Placental epithelial cell (primary cell): ENCODE measurements at places on chromosomes 13 and 19. TPM values are rescaled to one million over a fixed set of nuclear protein-coding genes. Genes with fewer than 3 reads are reported as not detected.

The ZNF714 gene
- total RNA-seq: 11.8 and 24.1 TPM in 2 replicates

The RGCC gene
- 237 and 459 TPM in 2 replicates for total RNA-seq

The IL17D gene
- total RNA-seq: under 0.01 TPM in 1 of 2 replicates, not detected in the other

The KLK6 gene
- total RNA-seq: 0.39 and 1.6 TPM in 2 replicates

The PGLYRP1 gene
- total RNA-seq: not detected in 2 replicates

The RNF113B gene
- total RNA-seq: not detected in 2 replicates

The CYP2S1 gene
- 0.39 and 1.7 TPM in 2 replicates for total RNA-seq

The MRPL4 gene
- 31.4 and 53.6 TPM in 2 replicates for total RNA-seq

The BRSK1 gene
- 0.79 and 2.2 TPM in 2 replicates for total RNA-seq

The PLIN5 gene
- not detected in 2 replicates for total RNA-seq

The CEACAM4 gene
- not detected in 2 replicates for total RNA-seq

The SRRM5 gene
- total RNA-seq: under 0.01 and 0.22 TPM in 2 replicates

The SELENOV gene
- not detected in 2 replicates for total RNA-seq
